ENCODE measurements at places on chromosomes 3 and 15.

GRCh38 chr15:71691458-71692417, 118.6 kb upstream of the NR2E3 start:
- DNase-seq, result no peak
- H3K36me3 ChIP-seq, result no peaks in the 10 kb centered on the region
- H3K27ac ChIP-seq, result no peak overlapping the region

DNA sequence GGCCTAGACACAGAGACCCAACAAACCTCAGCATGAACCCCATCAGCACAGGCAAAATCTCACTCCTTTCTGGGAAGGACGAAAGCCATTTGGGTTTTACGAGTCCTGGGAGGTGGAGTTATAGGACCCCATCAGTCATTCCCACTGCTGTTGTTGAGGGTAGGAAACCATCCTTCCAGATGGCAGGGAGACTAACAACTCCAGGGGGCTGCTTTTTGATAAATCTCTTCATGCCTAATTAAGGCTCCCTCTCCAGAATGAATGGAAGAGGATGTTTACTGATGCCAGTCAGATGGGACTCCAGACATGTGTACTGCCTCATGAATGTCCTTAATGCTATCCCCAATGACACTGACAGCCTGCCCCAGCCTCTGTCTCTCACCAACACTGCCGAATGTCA, 75.3 kb downstream of the ST8SIA2 start:
- no peaks in the 10 kb centered on the region for H3K4me1 ChIP-seq
- H3K36me3 ChIP-seq, result no peaks in the 10 kb centered on the region
- no peaks in the 10 kb centered on the region for H3K27me3 ChIP-seq
- no peak for DNase-seq
- no peak overlapping the region for H3K27ac ChIP-seq

DNA sequence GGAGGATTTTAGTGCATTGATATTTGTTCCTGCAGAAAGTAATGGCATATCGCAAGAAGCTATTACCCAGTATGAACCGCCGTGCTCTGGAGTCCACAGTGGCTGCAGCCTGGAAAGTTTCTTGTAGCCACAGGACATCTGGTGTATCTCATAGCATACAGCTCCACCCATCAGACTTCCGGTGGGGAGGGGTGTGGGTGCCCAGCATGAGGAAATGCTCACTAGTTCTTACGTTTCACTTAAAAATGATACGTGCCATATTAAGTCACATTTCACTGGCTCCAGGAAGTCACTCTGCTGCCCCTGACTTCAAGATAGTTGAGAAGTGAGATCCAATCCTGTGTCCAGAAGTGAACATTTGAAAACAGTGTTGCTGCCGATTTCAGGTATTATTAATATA, 990.4 kb downstream of the GBE1 start:
- H3K27me3 ChIP-seq, result no peaks in the 10 kb centered on the region
- H3K36me3 ChIP-seq, result no peaks in the 10 kb centered on the region
- no peak for DNase-seq

DNA sequence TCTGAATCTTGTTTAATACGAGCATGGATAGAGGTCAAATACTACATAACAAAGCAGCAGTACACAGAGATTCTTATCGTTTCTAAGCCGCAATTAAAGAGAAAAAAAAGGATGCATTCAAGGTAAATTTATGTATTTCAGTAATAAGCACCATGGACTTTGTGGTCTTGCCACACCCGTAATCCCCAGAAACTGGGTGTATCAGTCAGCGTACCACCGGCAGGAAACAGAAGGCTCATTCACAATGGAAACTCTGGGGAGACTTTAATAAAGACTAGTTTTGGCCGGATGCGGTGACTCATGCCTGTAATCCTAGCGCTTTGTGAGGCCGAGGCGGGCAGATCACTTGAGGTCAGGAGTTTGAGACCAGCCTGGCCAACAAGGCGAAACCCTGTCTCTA, 81.9 kb upstream of the ZNF280D start:
- peaks cover 4% of the 10 kb centered on the region for H3K4me1 ChIP-seq

- DNase-seq, result no peak
- no peak overlapping the region for H3K4me3 ChIP-seq
- no peak overlapping the region for H3K27ac ChIP-seq
- H3K4me1 ChIP-seq, result no peaks in the 10 kb centered on the region
- peaks cover 16% of the 10 kb centered on the region for H3K27me3 ChIP-seq
- H3K36me3 ChIP-seq, result no peaks in the 10 kb centered on the region
Measured at GRCh38 chr3:19159966-19160635, 11.8 kb downstream of the KCNH8 start.

GRCh38 chr15:35775471-35775870, 229.5 kb upstream of the DPH6 start:
- no peak for DNase-seq
- no peaks in the 10 kb centered on the region for H3K4me1 ChIP-seq
- no peaks in the 10 kb centered on the region for H3K36me3 ChIP-seq

DNA sequence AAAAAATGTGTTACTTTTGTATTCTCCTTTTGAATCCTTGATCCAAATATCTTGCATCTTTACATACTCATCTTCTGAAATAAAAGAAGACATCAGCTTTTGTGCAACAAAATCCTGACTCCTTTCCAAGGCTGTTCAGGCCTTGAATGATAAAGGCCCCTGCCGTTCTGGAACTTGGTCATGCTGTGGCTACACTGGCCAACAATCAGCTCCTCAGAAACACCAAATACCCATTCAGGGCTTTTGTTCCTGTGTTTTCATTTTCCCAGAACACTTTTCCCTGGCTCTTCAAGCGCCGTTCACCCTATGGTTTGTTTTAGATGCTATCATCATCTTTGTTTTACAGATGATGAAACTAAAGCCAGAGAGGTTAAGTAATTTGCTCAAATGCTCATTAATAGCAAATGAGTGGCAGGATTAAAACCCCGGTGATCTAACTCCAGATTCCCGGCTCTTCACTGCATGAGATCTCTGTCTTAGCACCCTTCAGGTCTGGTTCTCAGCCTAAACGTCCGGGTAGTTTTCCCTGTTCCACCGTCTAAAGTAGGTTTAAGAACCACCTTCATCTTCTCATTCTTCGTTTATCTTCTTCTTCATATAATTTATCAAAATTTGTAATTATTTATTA, 58.3 kb downstream of the EPHA3 start:
- no peaks in the 10 kb centered on the region for H3K4me1 ChIP-seq
- no peak overlapping the region for H3K4me3 ChIP-seq
- H3K27me3 ChIP-seq, result no peaks in the 10 kb centered on the region
- no peaks in the 10 kb centered on the region for H3K36me3 ChIP-seq
- H3K27ac ChIP-seq, result no peak overlapping the region

DNA sequence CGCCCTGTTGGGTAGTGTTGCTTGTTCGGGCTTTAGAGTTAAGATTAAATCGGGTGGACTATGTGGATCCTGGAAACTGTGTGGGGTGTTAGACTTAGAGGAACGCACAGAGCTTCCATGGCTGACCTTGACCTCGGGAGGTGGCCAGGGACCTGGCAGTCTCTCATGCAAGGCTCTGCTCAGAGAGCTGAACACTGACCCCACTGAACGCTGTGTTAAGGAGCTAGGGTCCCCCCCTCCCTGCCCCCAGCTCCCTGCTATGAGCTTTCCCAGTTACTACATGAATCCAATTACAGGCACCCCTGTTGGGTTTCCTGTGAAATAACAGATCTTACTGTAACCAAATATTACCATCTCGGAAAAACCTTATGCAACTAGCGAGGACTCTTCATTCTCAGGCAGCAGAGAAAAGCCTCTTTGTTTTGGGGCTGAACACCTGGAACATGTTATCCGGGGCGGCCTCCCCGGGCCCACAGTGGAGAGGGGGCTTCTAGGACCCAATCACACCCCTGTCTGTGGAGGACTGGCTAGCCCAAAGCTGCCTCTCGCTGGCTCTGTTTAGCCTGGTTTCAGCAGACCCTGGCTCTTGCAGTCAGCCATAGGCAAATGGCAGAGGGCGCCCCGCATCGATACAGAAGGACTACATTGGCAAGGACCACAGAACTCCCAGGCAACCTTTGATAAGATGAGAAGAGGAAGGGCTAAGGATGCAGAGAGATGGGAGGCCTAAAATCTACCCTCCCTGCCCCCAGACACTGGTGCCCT, 25.8 kb upstream of the ALDH1A3 start:
- H3K27ac ChIP-seq, result no peak overlapping the region
- H3K4me3 ChIP-seq, result no peak overlapping the region
- peaks cover 10% of the 10 kb centered on the region for H3K4me1 ChIP-seq

- H3K4me1 ChIP-seq, result no peaks in the 10 kb centered on the region
- no peak overlapping the region for H3K27ac ChIP-seq
- DNase-seq, result no peak
- no peaks in the 10 kb centered on the region for H3K27me3 ChIP-seq
- H3K4me3 ChIP-seq, result no peak overlapping the region
Measured at GRCh38 chr3:161598639-161599038, 102.0 kb downstream of the OTOL1 start.

- peaks cover 5% of the 10 kb centered on the region for H3K4me1 ChIP-seq
- no peak overlapping the region for H3K27ac ChIP-seq
- H3K27me3 ChIP-seq, result no peaks in the 10 kb centered on the region
- H3K36me3 ChIP-seq, result no peaks in the 10 kb centered on the region
- no peak for DNase-seq
Measured at GRCh38 chr15:40424483-40425115, 16.2 kb upstream of the BAHD1 start.

DNA sequence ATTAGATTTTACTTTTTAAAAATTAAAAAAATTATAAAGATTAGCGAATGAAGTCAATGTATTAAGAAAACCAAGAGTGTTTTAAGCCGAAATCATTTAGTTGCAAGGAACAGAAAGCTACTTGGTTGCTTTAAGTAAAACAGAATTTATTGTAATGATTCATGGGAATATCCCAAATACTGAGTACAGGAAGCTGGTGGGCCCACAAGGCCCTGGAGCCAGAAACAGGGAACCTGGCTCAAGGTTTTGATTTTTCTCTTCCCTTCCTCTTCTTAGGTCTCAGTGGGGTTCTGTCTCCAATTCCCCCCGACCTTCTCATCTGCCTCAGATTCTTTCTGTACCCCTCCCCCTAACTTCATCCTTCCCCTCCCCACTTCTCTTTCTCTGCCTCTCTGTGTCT, 229.0 kb downstream of the TLE3 start:
- H3K4me1 ChIP-seq, result peaks cover 2% of the 10 kb centered on the region
- H3K36me3 ChIP-seq, result no peaks in the 10 kb centered on the region
- H3K27me3 ChIP-seq, result peaks cover 2% of the 10 kb centered on the region
- DNase-seq, result no peak

GRCh38 chr3:129399895-129400357, 28.5 kb downstream of the EFCAB12 start:
- H3K27me3 ChIP-seq, result no peaks in the 10 kb centered on the region
- H3K36me3 ChIP-seq, result peaks cover 44% of the 10 kb centered on the region
- H3K4me1 ChIP-seq, result peaks cover 35% of the 10 kb centered on the region
- no peak for DNase-seq

- H3K27me3 ChIP-seq, result peaks cover 10% of the 10 kb centered on the region
- no peak overlapping the region for H3K4me3 ChIP-seq
- DNase-seq, result no peak
- no peaks in the 10 kb centered on the region for H3K4me1 ChIP-seq
- H3K36me3 ChIP-seq, result no peaks in the 10 kb centered on the region
Measured at GRCh38 chr3:130260918-130261317, 84.6 kb upstream of the COL6A5 start.

Data from activated T-cell treated with anti-CD3 and anti-CD28 coated beads, Interleukin-2, amount 50 U/mL, for 24 hours (primary cell).